ENCODE measurements at places on chromosomes 12 and 14.

GRCh38 chr12:80937391-80938238, at the start of gene LIN7A:
Gene LIN7A (minus strand): TSS chr12:80937934. CDS start chr12:80937722, 212 bp downstream.
- DNase-seq: no peak

- peak; percentile 39 for DNase-seq
Observed at GRCh38 chr12:6540181-6540877, 6.0 kb downstream of the GAPDH start.

DNA sequence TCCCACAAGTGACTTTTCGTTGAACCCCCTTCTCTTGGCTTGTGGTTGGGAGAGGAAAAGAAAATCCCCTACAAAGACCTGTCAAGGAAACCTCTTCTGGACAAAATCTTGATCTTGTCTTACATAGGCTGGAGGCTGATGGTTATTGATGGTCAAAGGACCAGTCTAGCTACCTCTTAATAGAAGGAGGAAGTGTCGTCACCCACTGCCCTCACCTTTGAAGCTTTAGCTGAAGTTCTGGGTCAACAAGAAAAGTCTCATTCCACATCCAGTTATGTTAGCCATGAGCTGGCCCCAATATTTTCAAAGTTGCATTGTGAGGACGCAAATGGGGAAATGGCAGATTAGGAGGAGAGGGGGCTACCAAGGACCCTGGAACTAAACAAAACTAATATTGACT, 6.2 kb upstream of the KSR2 start:
- DNase-seq: no peak

DNA sequence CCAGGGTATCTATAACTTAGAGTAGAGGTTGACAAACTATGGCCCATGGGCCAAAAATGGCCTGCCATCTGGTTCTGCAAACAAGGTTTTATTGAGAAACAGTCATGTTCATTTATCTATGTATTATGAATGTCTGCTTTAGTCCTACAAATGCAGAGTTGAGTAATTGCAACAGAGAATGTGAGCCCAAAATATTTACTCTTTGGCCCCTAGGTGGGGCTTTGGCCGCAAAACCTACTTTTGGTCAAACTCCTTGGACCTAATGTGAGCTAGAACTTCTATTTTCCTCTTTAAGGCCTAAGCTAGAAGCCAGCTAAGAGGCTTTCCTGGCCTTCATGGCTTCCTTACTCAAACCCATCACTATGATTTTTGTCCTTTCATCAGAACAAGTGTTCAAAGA, 379.1 kb downstream of the NELL2 start:
- no peak for DNase-seq

- no peak for DNase-seq
Observed at GRCh38 chr12:109124878-109125648, 8.7 kb downstream of the ACACB start.

Measured in CD4-positive, alpha-beta T cell treated with Interleukin-4 for 4 hours (primary cell).